ENCODE measurements at places on chromosomes 6 and 20.

- no peak for DNase-seq
Observed at GRCh38 chr6:126038234-126038633, 51.9 kb downstream of the TRMT11 start.

- no peak for DNase-seq
Observed at GRCh38 chr20:35150846-35151579, 3.9 kb upstream of the EDEM2 start.

GRCh38 chr6:87702589-87702945 lies 534 bp upstream of the AKIRIN2 start:
- DNase-seq, result peak; percentile 76

DNA sequence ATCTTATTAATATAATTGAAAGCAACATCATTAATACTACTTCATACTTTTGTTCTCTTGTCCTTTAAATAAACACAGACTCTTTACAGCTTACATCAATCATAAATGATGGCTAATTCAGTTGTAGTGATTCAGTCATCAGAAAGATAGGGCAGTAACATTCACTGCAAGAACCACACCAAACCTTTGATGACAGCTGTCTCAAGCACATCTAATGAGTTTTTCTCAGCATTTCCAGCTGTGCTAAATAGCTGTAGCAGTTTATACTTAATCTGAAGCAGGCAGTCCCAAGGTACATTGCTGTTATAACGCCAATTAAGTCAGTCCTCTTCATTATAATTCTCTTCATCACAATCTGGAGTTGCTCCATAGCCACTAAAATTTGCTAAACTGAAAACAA lies 45.7 kb downstream of the PREP start:
- DNase-seq, result no peak

GRCh38 chr6:45830441-45831139 lies 185.1 kb downstream of the CLIC5 start:
- DNase-seq, result no peak

GRCh38 chr6:26105842-26106241 lies 18.6 kb downstream of the HFE start:
- no peak for DNase-seq

DNA sequence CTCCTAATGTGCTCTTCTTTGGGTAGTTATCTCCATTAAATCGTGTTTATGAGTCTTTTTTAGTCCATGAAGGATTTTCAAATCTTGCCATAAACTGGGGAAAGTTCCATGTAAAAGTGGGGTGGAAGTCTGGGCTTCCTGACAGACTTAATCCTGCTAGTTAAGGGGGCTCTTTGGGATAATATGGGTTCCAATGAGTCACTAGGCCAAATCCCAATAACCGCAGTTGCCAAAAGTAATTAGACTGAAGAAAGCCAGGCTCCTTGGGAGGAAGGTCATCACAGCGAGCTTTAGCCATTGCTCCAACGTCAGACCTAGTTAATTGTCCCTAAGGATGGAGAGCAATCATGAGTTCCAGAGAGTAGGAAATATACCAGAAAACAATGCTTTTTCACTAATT lies 10.8 kb downstream of the RSPO3 start:
- DNase-seq, result no peak

- DNase-seq, result no peak
Observed at GRCh38 chr6:167589615-167589940, 237.1 kb upstream of the AFDN start.

- no peak for DNase-seq
Observed at GRCh38 chr20:1150218-1150617, 31.8 kb downstream of the PSMF1 start.

DNA sequence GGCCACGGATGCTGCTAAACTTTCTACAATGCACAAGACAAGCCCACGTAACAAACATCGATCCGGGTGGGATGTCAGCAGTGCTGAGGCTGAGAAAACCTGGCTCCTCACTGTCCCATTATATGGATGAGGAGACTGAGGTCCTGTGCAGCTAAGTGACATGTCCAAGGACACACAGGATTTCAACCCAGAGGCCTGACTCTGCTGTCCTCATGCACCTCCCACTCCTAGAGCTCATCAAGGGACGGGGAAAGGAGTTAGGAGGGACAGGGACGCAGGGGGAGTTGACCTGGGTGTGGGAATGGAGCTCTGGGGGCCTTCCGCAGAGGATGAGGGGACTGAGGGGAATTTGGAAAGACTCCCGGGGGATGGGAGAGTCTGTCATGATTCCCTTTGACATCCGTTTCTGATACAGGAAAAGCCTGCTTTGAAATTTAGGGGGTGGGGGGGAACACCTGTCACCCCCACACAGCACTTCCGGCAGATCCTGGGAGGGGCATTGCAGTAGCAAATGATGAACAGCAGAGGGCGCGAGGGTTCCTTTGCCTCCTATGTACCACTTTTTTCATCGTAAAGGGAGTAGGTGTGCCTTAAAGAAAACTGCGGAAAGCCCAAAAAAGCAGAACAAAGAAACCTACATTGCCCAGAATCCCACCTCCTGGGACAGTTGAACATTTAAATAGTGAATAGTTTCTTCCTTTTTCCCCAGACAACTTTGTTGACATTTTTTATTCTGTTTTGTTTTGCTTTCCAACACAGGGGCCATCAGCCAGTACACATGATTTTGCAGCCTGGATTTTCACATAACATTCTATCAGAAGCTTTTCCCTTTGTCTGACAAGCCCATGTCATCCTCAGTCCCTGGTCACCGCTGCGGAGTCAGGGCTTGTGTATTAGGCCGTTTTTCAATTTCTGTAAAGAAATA lies 48.6 kb downstream of the SLC2A10 start:
- DNase-seq, result peak; percentile 52

DNA sequence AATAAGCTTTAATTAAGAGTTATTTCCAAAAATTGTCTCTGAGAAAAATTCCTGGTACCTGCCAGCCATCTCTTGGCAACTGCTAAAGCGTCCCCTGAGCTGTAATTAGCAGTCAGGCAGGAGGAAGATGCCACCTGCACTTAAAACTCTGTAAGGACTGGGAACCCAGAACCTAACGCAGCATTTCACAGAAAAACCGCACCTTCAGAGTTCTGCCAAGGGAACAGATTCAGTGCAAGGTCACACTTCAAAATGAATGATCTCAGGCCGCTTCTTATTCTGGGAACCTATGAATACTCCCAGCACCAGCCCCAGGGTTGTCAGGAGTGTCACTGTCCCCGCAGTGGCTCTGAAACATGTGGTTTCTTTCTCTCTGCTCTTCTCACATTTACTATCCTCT lies 36.7 kb downstream of the INSM1 start:
- DNase-seq, result no peak

DNA sequence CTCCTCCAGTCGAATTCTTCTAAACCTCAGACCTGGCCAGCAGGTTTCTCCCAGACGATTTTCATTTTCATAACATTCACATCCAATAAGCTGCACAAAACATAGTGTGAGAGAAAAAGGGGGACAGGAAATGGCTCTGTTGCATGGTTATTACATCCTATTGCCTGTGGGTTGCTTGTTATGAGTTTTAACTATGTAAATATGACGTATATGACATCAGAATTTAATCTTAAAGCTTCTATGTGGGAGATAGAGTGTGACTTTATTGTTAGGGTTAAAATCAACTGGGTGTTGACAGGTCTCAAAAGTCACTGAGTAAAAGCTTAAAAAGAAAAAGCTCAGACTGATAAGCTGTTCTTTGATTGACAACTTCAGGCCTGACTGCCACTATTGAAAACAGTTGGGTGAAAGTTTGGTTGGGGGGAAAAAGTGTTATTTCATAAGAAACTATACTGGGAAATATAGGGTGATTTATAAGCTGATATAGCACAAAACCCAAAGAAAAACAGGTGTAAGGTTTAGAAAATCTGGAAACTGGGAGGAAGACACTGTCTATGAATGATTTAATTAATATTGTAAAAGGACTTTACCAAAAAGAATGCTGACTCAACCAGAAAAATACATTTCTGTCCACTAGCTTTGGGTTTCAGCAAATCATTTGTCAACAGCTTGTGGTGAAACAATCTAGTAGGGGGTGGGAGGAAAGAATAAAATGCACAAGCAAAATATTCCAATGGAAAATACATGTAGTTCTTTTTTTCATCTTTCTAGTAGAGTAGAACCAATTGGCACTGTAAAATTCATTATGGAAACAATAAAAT lies 134.1 kb upstream of the CEP162 start:
- DNase-seq, result no peak

- DNase-seq, result no peak
Observed at GRCh38 chr6:101845172-101845571, 451.7 kb downstream of the GRIK2 start.

DNA sequence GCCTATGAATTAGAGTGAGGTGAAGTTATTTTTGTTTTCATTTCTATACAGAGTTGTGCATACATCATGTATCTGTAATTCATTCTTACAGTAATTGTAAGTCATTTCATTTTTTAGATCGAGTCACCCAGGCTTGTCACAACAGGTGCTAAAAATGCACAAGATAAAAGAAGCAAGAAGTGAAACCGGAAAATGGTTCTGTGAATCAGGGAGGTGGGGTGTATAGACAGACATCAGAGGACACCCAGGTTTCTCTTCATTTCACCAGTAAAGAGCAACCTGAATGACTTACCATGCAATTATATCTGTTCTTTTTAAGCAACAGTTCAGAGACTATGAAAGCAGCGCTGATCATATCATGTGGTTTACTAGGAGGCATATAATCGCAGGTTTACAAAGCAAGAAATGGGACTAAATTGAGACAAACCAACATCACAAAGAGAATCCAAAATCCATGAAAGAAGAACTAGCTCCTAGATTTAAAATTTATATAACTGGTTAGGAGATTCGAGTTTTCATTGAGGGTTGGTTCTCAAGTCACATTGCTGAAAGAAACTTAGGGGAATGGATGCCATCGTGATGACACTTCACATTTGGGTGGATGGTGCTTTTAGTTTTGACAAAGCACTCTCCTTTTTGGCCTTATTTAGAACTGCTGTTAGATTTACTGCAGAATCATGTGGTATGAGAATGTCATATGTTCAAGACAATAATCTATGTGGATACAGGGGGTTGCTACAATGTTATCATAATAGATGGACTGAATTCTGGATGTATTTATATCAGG lies 27.9 kb upstream of the TBC1D7 start:
- DNase-seq, result no peak

GRCh38 chr6:76397966-76398365 lies 325.5 kb upstream of the IMPG1 start:
- no peak for DNase-seq

DNA sequence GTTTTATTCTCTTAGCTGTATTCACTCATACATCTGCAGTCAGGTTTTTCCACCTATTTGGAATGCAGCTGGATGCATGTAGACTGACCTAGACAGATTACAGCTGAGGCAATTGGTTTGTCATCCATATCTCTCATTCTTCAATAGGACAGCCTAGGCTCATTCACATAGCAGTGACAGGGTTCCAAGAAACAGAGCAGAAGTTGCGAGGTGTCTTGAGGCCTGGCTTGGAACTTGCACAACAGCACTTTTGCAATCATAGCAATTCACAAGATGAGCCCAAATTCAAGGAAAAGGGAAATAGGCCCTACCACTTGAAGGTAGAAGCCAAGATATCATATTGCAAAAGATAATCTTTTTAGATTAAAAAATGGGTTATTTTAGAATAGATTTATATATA lies 508.9 kb upstream of the JAG1 start:
- DNase-seq, result no peak

GRCh38 chr6:154267508-154268106 lies 89.0 kb downstream of the IPCEF1 start:
- DNase-seq, result no peak

DNA sequence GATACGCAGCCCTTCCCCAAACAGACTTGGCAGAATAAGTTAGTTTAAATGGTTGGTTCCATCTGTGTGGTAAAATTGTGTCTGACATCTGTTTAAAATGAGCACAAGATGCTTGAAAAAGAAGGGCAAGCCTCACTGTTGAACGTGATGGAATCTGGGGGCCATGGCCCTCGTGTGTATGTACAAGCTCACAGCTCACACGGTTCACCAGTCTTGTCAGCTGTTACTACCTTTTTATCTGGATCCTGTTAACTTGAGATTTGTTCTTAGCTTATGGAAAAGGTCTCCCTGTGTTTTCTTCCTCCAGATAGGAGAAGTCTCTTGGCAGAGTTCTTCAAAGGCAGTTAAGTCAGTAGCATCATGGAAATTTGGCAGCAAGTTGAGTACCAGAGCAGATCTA lies 270.6 kb downstream of the KHDC1L start:
- no peak for DNase-seq

- DNase-seq, result no peak
Observed at GRCh38 chr6:163260911-163261310, 153.6 kb upstream of the QKI start.

DNA sequence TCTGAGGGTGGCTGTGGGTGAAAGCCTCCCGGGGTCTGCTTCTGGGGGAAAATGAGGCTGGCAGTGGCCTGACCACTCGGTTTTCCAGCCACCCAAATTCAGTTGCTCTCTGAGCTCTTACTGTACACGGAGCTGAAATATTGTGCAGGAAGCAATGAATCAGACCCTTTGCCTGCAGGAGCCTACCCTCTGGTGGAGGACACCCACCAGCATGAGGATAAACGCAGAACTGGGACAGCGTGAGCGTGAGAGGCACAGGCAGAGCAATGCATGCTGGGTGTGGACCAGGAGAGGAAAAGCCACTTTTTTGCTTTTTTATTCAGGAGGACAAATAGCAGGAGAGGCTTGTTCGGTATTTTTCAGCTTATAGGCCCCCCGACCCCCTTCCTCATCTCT lies 298.0 kb downstream of the QKI start:
- no peak for DNase-seq

DNA sequence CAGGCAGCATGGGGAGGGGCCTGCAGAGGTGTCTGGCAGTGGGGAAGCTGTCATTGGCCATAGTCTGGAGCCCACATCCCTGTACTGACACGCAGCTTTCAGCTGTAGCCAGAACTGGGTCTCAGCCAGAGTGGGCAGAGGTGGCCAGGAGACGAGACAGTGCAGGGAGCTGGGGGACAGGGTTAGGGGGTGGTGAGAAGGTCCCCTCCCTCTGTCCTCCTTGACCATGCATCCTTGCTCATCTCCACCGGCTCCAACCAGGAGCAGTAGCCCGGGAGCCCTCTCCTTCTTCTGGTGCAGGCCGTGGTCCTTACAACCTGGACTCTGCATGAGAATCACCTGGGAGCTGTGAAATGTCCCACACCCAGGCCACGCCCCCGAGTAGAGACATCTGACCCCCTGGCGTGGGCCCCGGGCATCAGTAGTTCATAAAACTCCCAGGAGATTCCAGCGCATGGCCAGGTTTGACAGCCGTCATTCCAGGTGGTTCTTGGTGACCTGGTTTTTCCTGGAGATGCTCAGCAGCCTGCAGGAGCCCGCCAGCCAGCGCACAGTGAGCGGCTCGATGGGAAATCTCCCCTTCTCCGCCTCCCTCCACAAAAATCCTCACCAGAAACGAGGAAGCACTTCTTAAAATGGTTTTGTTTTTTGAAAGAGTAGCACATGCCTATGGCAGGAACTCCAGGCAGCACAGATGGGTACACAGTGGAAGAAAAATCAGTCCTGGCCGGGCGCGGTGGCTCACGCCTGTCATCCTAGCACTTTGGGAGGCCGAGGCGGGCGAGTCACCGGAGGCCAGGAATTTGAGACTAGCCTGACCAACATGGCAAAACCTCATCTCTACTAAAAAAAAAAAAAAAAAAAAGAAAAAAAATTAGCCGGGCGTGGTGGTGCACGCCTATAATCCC lies 56.2 kb downstream of the ADNP start:
- DNase-seq, result no peak

GRCh38 chr20:50721881-50722281 lies 9.5 kb upstream of the PARD6B start:
- no peak for DNase-seq
